Mammary epithelial cell (primary cell): ENCODE measurements at places on chromosomes 7 and 10. TPM values are rescaled to one million over a fixed set of nuclear protein-coding genes. Genes with fewer than 3 reads are reported as not detected.

GRCh38 chr10:132341017-132341416, 9.0 kb downstream of the LRRC27 start:
- DNase-seq = no peak

DNA sequence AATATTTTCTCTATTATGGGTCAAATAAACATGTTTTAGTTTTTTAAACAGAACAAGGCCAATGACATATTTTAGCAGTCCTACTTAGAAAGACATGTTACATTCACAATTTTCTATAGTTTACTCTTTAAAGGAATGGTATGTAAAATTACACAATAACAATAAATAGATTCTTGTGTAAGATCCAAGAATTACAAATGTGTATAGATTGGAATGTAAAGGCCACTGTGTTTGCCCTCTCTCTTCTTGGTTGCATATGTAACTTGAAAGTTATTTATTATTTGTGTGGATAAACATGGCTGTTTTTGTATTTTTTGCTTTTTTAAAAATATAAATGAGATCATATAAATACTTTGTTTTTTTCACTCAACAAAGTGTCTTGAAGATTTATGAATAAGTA, 979.3 kb upstream of the CELF2 start:
- DNase-seq = no peak

- no peak for DNase-seq
These were observed 39.9 kb upstream of the STARD3NL start for GRCh38 chr7:38138171-38138570.

DNA sequence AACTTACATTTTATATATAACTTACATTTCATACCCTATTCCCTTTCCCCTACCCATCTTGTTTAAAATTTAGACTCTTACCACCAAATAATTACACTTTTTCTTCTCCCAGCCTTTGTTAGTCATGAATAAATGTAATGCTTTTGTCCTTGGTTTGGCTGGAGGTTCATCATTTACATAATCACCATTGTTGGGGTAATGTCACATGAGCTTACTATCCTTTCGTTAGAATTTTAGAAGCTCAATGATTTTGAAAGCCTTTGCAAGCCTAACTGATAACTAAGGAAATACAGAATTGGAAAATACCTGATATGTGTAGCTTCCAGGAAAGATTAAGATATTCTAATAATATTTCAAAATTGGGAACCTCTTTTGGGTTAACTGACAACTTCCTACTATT, 171.7 kb downstream of the PLXDC2 start:
- no peak for DNase-seq

DNA sequence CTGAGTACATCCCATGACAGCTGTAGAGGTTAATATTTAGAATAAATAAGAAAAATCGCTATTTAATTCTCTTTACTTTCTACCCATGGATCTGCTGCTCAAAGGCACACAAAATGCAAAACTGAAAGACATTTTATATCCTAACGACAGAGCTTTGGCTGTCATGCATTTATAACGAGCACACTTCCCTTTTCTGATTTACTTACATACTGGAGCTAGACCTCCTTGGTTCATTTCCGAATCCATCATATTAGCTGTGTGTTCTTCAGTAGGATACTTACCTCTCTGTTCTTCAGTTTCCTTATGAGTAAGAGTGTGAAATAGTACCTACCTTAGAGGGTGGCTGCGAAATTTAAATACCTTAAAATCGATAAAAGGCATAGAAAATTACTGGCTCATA, 10.9 kb downstream of the CALCR start:
- no peak for DNase-seq

- DNase-seq = no peak
These were observed 11.6 kb downstream of the SEMA3D start for GRCh38 chr7:85175217-85175616.

DNA sequence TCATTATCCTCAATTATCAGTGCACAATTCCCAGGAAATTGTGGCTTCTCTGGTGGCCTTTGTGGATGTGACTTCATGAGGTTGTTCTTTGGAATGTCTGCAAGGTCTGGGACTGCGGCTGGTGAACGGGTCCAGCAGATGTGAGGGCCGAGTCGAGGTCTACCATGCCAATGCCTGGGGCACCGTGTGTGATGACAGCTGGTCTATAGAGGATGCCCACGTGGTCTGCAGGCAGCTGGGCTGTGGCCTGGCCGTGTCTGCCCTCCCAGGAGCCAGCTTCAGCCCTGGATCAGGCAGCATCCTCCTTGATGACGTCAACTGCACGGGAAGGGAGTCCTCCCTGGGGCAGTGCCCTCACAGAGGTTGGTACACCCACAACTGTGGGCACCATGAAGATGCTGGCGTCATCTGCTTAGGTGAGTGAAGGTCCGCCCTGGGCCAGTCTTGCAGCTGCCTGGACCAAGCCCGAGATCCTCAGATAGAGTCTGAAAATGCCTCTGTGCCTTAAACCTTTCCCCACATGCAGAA, 46.9 kb downstream of the CUZD1 start:
- DNase-seq = no peak

- DNase-seq = no peak
These were observed 1.9 kb downstream of the RSBN1L start for GRCh38 chr7:77698042-77698625.

The ARL3 gene
- total RNA-seq = 8.7 TPM in 2 replicates

The LIPF gene
- not detected in 2 replicates for total RNA-seq
